ENCODE measurements at places on chromosomes 6 and 20.

DNA sequence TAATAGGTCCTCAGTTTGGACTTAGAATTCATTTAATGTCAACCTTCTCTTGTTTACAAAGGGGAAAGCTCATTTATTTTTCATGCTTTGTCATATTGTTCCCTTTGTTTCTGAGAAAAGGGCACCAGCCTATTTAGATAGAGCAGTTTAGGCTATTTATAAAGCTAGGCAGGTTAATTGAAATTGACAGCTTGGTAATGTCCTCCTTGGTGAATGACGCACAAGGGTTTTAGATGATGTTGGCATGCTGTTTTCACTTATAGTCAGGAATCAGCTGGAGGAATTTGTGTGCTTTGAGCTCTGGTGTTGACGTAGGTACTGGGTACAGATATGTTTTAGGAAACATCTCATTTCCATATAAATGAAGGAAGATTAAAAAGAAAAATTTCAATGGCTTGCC, 45.2 kb downstream of the BCKDHB start:
- DNase-seq: no peak

DNA sequence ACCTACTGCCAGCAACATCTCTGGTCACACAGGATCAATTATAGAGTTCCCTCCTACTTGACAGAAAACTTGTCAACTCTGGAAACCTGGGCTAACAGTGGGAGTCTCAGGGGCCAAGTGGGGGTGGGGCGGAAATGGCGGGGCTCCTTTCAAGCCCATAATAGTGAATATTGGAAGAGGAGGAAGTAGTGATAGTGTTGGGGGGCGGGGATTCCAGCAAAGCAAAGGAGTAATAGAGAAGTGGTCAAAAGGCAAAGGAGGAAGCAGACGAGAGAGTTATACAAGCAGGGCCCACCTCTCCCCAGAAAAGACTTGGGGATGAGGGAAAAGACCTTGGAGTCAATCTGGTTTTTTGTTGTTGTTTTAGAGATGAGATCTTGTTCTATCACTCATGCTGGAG, 2.1 kb downstream of the DEF6 start:
- DNase-seq: no peak

- peak; percentile 1 for DNase-seq
Measured at GRCh38 chr6:163284151-163284550, 130.4 kb upstream of the QKI start.

DNA sequence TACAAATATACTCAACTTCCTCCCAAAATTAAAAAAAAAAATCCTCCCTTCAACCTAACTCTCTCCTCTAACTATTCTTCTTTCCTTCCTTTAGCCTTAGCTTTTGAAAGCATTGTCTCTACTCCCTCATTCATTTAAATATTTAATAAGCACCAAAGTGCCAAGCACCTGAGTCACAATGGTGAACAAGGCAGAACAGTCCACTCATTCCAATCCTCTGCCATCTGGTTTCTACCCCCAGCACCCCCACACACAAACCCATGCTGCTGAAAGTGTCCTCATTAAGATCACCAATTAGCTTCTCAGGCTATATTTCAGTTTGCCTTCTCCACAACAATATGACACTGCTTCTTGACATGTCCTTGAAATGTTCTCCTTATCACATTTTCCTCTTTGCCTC, 76.3 kb downstream of the DTNBP1 start:
- peak; percentile 37 for DNase-seq

GRCh38 chr6:141914646-141915045, 218.1 kb upstream of the GJE1 start:
- peak; percentile 2 for DNase-seq

DNA sequence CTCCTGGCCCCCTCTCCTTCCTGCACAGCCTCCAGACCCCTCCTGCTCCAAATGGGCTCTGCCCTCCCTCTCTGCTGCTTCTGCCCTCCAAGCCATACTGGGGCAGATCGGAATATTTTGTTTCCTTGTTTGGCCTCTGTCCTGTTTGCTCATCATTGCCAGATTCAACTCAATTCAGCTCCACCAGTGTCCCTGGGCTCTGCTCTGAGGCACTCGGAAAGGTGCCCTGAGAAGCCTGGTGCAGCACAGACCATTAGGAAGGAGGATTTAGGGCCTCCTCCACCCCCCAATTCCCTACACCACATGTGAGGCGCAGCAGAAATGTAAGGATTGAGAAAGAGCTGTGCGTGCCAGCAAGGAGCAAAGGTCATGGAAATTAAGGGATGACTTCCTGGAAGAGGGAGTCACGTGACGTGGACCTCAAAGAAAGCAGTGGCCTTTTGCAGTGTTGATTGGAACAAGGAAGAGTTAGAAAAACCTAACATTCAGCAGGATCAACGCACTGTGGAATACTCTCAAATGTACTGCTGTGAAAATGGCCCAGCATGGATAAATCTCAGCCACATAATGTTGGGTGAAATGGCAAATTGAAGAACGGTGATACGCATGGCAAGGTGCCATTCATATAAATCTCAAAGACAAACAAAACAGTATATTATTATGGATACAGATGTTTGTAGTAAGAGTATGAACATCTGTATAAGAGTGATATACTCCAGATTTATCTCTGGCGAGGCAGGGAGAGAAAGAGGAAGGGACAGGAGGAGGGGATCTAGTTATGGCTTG, 229.5 kb upstream of the RNF24 start:
- DNase-seq: peak; percentile 61

Data from foreskin fibroblast (primary cell).